Gastrocnemius medialis (tissue), 4 donors: ENCODE measurements at places on chromosomes 4 and X. TPM values are rescaled to one million over a fixed set of nuclear protein-coding genes. Genes with fewer than 3 reads are reported as not detected.

DNA sequence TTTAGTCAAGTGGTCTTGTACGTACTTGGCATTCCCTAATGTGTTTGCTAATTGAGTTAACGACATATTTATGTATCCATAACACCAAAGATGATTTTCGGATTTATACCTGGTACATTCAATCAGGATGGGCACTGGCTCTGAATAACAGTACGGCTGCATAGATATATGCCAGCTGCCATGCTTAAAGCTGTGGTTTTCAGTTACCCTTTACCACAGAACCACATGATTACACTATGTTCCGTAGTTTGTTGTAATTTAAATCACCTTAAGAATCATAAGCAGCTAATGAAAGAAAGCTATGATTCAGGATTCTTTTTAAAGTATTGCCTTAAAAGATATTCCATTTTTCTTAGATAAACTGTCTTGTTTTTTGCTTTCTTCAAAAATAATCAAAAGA, 53.6 kb downstream of the FIP1L1 start:
- no peak for DNase-seq
- H3K27ac ChIP-seq: no peak overlapping the region
- no peaks in the 10 kb centered on the region for H3K4me1 ChIP-seq
- no peaks in the 10 kb centered on the region for H3K36me3 ChIP-seq
- no peaks in the 10 kb centered on the region for H3K27me3 ChIP-seq

DNA sequence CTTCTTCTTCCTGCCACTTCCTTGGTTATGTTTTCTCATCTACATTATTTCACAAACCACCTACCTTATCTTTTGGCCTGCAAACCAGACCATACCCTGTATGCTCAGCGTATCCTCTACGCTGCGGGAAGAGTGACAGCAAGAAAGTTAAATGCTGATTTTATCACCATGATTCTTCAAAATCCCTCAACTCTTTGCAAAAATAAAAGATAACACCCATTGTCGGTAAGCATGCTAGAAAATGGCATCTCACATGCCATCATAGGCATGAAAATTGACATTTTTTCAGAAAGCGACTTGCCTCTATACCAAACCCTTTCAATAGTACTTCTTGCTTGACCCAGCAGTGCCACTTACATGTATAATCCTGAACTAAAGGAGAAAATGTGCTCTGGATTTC, 102.0 kb downstream of the HPGD start:
- peaks cover 7% of the 10 kb centered on the region for H3K4me1 ChIP-seq
- no peaks in the 10 kb centered on the region for H3K27me3 ChIP-seq

GPRIN3 gene
- 1.2 TPM for total RNA-seq

COMMD8 gene
- 8.5 TPM for total RNA-seq

GPR82 gene
- total RNA-seq: not detected

SLC9B1 gene
- not detected for total RNA-seq

CD40LG gene
- total RNA-seq: not detected

MAGEC2 gene
- not detected for total RNA-seq
